ENCODE measurements at places on chromosomes 3 and 15.
A peak's percentile ranks its signal among the peaks of the same experiment; 100 is the strongest.

DNA sequence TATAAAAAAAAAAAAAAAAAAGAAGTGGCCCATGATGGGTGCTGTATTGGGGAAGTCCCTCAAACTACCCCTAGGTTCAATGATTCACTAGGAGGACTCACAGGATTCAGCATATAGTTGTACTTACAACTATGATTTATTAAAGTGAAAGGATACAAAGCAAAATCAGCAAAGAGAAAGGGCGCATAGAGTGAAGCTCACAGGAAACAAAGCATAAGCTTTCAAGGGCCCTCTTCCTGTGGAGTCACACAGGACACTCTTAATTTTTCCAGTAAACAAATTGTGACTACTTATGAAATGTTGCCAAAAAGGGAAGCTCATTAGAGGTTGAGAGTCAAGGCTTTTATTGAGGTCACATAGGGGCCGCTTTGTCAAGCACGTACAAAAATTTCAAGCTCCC lies 153.7 kb upstream of the GAP43 start:
- no peak for DNase-seq

DNA sequence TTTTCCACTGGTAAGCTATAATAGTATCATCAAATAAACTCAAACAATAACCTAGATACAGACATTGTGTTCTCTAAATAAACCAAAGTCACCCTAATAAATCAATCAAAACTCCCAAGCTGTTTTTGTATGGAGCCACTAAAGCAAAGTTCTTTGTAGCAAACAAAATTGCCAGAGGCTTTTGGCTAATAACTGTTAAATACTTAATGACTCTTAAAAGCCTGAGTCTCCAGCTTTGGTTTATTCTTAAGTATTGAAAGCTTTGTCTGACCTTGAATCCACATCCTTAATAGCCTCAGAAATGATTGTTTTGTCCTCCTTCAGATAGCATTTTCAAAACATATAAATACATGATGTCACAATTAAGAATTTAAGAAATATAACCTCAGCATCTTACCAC lies 725.3 kb downstream of the SI start:
- DNase-seq: no peak

- no peak for DNase-seq
Measured at GRCh38 chr15:76577879-76578512, 241.4 kb downstream of the ISL2 start.

- no peak for DNase-seq
Measured at GRCh38 chr15:38890194-38890593, 325.6 kb upstream of the RASGRP1 start.

DNA sequence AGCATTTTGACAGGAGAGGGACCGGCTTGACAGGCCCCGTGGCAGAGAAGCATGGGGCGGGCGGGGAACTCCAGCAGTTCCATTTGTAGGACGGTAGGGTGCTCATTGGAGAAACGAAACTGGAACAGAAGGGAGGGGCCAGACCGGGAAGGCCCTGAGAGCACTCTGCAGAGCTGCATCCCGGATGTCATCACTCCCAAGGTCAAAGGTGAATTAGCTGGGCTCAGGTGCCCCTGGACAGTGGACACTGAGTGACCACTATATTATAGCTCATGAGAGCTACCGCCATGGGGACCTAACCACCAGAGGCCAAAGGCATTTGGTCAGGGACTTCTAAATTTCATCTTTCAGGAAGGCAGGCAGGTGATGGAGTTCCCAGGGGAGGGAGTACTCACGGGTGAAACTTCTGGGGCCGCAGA lies 7.3 kb downstream of the CSRNP1 start:
- DNase-seq: no peak

GRCh38 chr15:41661518-41662225 lies 1.5 kb downstream of the MGA start:
- peak; percentile 32 for DNase-seq

DNA sequence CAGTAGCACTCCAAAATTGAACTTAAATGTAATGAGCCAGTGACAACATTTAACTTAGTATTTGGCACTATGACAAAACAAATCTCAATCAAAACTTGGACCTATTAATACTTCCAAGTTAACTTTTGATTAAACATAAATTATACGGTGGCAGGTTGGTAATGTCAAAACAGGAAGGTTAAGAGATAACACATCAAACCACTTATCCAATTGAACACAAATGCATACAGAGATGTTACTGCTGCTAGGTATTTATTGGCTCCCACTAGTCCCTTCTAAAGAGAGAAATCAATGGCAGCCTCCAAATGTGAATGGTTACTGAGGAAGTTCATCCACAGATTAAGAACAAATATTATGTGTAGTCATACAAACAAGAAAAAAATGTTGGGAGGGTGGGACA lies 1.8 kb downstream of the GSK3B start:
- no peak for DNase-seq

GRCh38 chr15:60999771-61000170 lies 229.3 kb downstream of the RORA start:
- DNase-seq: no peak

GRCh38 chr15:69377216-69377970 lies 36.8 kb upstream of the KIF23 start:
- DNase-seq: no peak

- DNase-seq: no peak
Measured at GRCh38 chr15:44713006-44713966, 2.0 kb downstream of the B2M start.

DNA sequence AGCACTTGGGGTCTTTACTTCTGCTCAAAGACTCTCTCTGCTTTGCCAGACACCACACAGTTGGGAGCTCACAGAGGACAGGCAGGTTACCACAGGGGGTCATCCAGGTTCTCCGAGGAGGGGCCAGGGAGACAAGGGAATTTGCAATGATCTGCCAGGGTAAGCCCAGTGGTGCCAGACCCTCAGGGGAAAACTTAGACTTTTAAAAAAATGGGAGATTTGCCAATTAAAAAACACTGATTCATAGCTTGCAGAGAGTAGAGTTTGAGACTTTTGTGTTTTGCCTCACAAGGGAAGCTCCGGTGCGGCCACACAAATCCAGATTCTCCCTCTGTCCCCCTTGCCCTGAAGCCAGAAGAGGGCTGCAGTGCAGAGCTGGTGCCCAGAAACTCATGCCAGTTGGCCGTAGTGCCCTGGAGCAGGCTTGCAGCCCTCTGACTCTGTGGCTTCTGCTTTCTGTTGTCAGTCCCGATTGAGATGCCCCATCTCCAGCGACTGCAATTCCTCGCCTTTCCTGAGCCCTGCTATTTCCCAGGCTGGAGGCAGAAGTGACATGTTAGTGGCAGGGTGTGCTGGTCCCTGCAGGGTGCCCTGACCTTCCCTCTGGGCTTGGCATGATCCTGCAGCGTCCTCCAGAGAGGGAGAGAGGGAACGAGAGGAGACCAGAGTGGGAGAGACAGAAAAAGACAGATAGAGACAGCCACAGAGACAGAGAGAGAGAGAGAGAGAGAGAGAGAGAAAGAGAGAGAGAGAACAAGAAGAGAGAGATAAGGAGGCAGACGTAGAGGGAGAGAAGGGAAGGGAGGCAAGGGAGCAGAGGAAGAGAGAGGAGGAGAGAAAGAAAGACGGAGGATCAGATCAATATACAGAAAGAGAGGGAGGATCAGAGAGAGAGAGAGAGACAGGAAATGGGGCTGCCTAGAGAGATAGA lies 46.0 kb downstream of the RHCG start:
- no peak for DNase-seq

- no peak for DNase-seq
Measured at GRCh38 chr3:149198611-149199010, 23.0 kb downstream of the CP start.

GRCh38 chr3:137906985-137907649 lies 102.8 kb upstream of the CLDN18 start:
- DNase-seq: no peak

GRCh38 chr15:74799255-74799855 lies 13.3 kb upstream of the LMAN1L start:
- no peak for DNase-seq

- DNase-seq: no peak
Measured at GRCh38 chr3:186993210-186993782, 63.0 kb downstream of the ST6GAL1 start.

GRCh38 chr3:195570912-195571311 lies 12.8 kb downstream of the APOD start:
- no peak for DNase-seq

GRCh38 chr15:99556011-99556410 lies 9.8 kb upstream of the MEF2A start:
- DNase-seq: no peak

GRCh38 chr3:44942202-44942921 lies 33.6 kb downstream of the ZDHHC3 start:
- no peak for DNase-seq

GRCh38 chr3:66133050-66133757 lies 87.6 kb upstream of the SLC25A26 start:
- no peak for DNase-seq

DNA sequence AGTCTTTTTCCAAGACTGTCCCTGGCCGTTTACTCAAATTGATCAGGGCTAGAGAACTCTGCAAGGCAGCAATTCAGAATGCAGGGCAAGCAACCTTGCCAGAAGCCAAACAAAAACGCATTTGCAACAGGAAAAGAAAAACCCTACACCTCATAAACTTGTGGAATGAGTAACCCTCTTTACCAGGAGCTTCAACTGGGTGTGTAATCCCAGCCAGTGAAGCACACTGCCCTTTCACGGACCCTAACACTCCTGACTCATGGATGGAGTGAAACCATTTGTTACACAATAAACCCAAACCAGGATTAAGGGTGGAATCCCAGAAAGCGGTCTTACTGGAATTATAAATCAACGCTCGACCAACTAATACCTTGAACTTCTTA lies 14.8 kb upstream of the LDHAL6B start:
- DNase-seq: no peak

DNA sequence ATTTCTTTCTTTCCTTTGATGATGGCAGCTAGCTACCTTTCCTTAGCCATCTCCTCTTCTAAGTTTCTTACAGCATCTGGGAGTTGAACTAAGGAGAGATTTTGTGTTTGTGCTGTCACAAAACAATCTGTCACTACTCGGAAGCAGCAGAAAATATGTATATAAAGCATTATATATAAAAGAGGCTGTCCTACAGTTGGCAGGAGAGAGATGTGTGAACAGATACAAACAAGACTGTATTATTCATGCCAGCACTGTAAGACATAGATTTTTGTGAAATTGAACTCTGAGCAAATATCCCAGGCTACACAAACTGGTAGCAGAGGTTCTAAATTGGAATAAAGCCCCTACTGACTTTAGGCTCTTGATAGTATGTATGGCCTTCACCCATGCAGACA lies 577.5 kb upstream of the NECTIN3 start:
- DNase-seq: no peak

- no peak for DNase-seq
Measured at GRCh38 chr15:37691911-37692310, 242.5 kb upstream of the TMCO5A start.

DNA sequence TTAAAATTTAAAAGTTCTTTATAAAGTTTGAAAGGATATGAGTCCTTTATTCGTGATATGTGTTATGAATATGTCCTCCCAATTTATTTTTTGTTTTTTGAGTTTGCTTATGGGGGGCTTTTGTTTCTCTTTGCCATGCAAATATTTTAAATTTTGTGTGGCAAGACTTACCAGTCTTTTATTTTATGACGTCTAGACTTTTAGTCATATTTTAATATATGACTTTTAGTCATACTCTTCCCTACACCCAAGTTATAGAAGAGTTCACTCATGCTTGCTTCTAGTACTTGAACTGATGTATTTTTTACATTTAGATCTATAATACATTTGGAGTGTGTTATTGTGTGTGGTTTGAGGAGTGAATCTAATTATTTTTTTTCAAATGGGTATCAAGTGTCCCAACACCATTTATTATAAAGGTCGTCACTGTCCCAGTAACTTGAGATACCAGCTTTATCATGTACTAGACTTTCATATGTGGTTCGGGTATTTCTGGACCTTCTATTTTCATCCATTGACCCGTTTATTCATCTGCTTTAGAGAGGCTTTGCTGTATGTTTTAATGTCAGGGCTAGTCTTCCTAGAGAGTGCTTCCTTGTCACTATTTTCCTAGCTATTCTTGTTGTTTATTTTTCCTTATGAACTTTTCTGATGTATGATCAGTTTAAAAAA lies 755 bp downstream of the PARP15 start:
- no peak for DNase-seq

GRCh38 chr15:41606997-41607396 lies 48.0 kb downstream of the TYRO3 start:
- no peak for DNase-seq

DNA sequence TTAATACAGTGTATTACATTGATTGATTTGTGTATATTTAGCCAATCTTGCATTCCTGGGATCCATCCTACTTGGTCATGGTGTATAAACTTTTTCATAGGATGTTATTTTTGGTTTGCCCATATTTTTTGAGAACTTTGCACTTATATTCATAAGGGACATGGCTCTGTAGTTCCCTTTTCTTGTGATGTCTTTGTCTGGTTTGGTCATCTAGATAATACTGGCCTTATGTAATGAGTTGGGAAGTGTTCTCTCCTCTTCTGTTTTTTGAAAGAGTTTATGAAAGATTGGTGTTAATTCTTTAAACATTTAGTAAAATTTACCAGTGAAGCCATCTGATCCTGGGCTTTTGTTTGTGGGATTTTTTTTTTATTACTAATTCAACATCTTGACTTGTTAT lies 9.6 kb downstream of the CHST13 start:
- no peak for DNase-seq

- no peak for DNase-seq
Measured at GRCh38 chr3:135106445-135106844, 311.4 kb downstream of the EPHB1 start.

GRCh38 chr3:48563382-48563918 lies at the start of gene UCN2:
Gene UCN2 (minus strand): TSS chr3:48563781. CDS start chr3:48563124, 657 bp downstream.
- no peak for DNase-seq

DNA sequence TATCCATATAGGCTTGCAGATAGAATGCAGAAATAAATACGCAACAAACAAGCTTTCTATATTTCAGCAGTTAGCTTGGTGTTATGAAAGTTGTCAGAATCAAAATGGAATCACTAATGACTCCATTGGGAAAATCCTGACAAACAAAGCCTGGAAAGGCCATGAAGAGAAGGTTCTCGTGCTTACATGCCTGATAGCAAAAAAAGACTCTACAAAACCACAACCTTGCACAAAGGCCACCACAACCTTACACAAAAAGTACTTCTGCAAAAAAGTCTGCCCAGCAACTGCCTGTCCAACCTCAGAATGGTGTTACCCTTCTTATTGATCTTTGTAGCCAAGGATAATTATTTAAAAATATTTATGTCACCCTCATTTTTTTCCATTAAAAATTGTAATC lies 14.4 kb upstream of the PLSCR1 start:
- no peak for DNase-seq

- no peak for DNase-seq
Measured at GRCh38 chr3:170201527-170201926, 20.0 kb upstream of the PHC3 start.

GRCh38 chr3:49359623-49360022 lies 1.5 kb upstream of the GPX1 start:
- no peak for DNase-seq

GRCh38 chr3:39748002-39748401 lies 61.4 kb upstream of the MYRIP start:
- DNase-seq: no peak

- no peak for DNase-seq
Measured at GRCh38 chr3:49638445-49638844, 35.7 kb upstream of the APEH start.

GRCh38 chr3:151875759-151876158 lies 2.3 kb downstream of the SUCNR1 start:
- no peak for DNase-seq

GRCh38 chr3:47299381-47300318 lies 16.9 kb downstream of the KLHL18 start:
- DNase-seq: no peak
